Fibroblast of skin of abdomen (primary cell): ENCODE measurements at places on chromosomes 7 and 10.
A peak's percentile ranks its signal among the peaks of the same experiment; 100 is the strongest.

DNA sequence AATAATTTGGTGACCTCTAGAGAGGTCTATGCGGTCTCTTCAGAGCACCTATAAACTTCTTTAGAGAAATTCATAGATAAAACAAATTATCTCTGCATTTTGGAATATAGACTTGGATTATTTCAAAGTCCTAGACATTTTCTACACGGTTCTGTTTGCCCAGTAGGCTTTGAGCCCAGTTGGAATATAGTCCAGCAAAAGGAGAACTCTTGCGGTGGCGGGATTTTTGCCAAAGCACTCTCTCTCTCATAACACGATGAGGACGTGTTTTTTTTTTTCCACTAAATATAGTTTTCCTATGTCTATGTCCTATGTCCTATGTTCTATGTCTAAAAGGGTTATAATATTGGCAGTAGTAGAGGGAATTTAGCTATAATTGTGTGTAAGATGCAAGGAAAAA, 164.9 kb upstream of the AGR3 start:
- no peak for DNase-seq

GRCh38 chr7:136605532-136606329, 262.7 kb upstream of the CHRM2 start:
- DNase-seq, result no peak

- peak; percentile 94 for DNase-seq
Measured at GRCh38 chr10:22620140-22620857, 94.1 kb downstream of the PIP4K2A start.

GRCh38 chr10:123599366-123599849, 66.7 kb upstream of the GPR26 start:
- DNase-seq, result no peak

GRCh38 chr10:82267465-82267864, 392.5 kb downstream of the NRG3 start:
- peak; percentile 36 for DNase-seq

GRCh38 chr10:86180861-86181260, 185.7 kb downstream of the GRID1 start:
- DNase-seq, result no peak

DNA sequence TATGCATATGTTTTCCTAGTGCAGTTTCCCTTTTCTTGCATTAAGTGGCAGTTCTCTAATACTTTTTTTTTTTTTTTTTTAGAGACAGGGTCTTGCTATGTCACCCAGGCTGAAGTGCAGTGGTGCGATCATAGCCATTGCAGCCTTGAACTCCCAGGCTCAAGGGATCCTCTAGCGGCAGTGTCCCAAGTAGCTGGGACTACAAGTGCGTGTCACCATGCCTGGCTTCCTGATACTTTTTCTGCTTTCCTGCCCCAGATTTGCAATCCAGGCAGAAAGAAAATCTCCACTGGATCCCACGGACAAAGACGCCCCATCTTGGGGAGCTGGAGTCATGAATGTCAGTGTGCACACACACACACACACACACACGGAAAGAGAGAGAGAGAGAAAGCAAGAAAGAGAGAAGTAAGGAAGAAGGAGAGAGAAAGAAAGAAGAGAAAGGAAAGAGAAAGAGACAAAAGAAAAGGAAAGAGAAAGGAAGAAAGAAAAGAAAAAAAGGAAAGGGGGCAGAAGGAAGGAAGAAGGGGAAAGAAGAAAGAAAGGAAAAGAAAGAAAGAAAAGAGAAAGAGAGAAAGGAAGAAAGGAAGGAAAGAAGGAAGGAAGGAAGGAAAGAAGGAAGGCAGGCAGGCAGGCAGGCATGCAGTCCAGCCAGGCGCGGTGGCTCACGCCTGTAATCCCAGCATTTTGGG, 37.5 kb upstream of the OCM2 start:
- no peak for DNase-seq

DNA sequence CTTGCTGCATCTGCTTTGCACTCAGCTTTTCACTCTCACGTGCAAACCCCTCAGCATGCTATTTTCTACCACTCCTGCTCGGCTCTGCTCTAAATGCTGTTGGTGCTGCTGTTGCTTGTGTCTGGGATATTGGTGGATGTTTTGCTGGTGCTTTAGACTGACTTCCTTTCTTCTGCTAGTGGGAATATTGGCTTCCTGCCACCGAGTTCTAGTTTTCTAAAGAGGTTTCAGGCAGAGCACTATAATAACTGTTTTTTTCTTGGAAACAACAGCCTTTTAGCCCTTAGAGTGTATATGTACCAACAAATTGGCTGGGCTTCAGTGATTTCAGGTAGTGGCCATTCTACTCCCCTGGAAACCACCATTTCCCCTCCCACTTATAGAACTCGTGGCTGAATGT, 27.8 kb downstream of the TMEM236 start:
- DNase-seq, result no peak

DNA sequence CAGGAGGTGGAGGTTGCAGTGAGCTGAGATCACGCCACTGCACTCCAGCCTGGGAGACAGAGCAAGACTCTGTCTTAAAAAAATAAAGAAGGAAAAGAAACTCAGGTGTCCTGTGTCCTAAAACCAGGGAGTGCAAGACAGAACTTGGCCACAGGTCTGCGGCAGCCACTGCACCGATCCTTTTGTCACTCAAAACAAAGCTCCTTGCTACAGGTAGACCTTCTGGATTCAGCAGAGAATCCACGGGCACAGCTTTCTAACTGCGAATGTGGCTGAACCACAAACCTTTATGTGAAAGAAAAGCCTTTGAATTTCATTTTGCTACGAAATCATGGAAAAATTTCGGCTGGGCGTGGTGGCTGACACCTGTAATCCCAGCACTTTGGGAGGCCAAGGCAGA, 634.9 kb downstream of the CALN1 start:
- no peak for DNase-seq

DNA sequence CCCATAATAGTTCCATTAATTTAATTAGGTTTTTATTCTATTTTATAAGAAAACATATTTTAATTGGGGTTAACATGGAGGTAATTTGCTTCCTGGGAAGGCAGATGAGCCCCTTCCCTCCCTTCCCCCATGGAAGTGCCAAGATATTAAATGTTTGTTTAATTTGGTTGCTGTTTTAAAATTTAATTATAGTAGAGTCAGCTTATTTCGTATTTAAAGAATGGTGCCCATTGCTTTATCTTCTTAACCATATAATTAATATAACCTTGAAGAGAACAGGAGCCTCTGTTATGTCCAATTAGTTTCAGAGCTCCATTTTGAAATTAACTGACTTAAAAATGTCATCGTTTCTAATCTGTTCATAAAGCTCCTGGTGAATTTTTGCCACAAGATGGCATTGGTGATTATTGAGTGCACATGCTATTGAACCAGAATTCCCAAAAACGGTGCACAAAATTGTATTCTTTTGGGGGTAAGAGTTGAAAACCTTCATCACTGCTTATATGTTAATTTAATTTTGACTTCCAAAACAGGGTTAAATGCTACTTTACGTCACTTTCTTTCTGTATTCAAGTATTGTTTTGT, 26.0 kb downstream of the KLHDC10 start:
- peak; percentile 25 for DNase-seq
